ENCODE measurements at places on chromosomes 7 and 10.

DNA sequence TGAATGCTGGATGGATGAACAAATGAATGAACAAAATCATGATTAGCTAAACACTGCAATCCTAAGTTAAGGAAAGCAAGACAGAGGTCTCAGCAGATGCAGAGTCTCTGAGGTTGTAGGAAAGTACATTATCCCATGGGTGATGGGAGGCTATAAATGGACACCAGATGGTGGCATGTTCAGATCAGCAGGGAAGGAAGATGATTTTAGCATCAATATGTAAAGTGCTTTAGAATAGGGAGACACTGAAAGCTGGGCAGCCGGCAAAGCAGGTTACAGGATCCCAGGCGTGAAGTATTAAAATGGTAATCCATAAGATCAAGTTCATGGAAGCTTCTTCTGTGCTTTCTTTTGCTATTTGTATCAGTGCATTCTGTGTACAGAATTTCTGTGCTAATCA is 7.9 kb upstream of the RAPGEF5 start:
- no peak for DNase-seq

- peak; percentile 61 for DNase-seq
These were observed 365.6 kb upstream of the MGMT start for GRCh38 chr10:129101232-129101980.

GRCh38 chr7:100799037-100799896 is 28.1 kb downstream of the EPHB4 start:
- DNase-seq = peak; percentile 75

DNA sequence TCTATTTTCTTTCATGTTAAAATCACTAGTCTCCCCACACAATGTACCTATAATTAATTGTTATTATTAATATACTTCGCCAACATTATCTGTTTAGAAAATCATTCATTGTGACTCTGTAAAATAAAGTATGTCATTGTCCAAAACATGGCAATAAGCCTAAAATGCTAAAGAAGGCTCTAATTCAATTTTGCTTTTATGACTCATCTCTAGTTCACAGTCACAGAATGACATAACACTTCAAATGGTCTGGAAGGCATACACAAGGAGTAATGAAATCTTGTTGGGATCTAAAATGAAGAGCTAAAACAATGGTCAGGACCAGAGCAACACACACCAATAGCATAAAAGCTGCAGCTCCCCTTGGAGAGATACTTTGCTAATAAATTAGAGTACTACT is 505.8 kb downstream of the GPAM start:
- no peak for DNase-seq

GRCh38 chr10:76130892-76131291 is 699.5 kb downstream of the LRMDA start:
- DNase-seq = no peak

DNA sequence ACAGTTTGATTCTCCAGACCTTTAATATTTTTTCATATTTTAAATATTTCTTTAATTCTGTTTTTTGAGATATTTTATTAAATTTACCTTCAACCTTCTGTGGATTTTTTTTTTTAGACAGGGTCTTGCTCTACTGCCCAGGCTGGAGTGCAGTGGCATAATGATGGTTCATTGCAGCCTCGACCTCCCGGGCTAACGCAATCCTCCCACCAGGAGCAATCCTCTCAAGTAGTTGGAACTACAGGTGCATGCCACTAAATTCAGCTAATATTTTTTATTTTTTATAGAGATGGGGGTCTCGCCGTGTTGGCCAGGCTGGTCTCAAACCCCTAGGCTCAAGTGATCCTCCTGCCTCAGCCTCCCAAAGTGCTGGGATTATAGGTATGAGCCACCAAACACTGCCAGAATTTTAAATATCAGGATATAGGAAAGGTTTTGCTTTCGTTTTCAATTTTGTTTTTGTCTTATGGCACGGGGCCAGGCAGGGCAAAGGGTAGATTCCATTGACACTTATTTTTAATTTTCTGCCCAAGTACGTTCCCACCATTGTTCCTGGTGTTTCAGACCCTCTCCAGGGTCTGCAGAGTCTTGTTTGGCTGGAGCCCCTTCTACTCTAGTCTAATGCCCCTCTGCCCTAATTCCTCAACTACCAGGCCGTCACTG is 1.2 kb downstream of the TACC2 start:
- no peak for DNase-seq

- no peak for DNase-seq
These were observed 20.9 kb downstream of the MORN4 start for GRCh38 chr10:97612386-97612785.

DNA sequence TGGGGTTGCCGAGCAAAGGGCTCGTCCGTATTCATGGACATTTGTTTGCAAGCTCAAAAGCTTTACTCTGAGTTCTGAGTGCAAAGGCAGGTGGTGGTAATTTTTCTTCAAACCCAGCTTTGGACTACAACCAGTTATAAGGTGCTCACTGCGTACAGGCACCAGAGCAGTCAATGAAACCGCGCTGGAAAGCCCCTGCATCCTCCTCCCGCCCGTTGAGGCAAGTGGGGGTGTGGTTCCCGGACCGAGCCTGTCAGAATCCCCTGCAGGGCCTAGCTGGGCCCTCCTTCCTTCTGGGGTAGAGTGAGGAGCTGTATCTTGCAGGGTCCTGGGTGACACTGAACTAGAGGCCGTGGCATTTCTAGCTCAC is 22.3 kb downstream of the AMZ1 start:
- DNase-seq = peak; percentile 79

GRCh38 chr7:150322114-150322832 is 882 bp upstream of the LRRC61 start:
- DNase-seq = peak; percentile 78
